Gastrocnemius medialis (tissue), 4 donors: ENCODE measurements at places on chromosomes 11 and 22. TPM values are rescaled to one million over a fixed set of nuclear protein-coding genes. Genes with fewer than 3 reads are reported as not detected.

GRCh38 chr11:120925944-120926343 is 98.0 kb upstream of the TBCEL start:
- H3K4me1 ChIP-seq = no peaks in the 10 kb centered on the region
- no peaks in the 10 kb centered on the region for H3K36me3 ChIP-seq
- H3K4me3 ChIP-seq = no peak overlapping the region
- H3K27ac ChIP-seq = no peak overlapping the region
- no peaks in the 10 kb centered on the region for H3K27me3 ChIP-seq

DNA sequence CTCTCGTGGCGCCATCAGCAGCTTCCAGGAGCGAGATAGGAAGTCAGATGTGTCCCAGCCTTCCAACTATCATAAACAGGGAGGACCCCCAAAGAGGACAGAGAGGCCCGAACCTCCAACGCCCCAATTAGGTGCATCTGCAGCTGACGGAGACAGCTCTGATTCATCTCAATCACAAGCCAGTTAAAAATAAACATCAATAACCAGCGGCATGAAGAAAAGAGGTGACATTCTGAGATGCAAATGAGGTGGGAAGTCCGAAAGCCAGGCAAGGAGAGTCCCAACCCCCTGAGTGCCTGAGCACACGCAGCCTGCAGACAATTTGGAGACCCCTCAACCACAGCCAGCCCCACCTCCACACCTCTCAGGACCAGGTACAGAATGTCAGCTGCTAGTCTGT is 28.1 kb upstream of the IGSF9B start:
- no peaks in the 10 kb centered on the region for H3K4me1 ChIP-seq
- no peaks in the 10 kb centered on the region for H3K36me3 ChIP-seq
- no peak overlapping the region for H3K27ac ChIP-seq
- H3K4me3 ChIP-seq = no peak overlapping the region
- no peaks in the 10 kb centered on the region for H3K27me3 ChIP-seq
- DNase-seq = no peak

- H3K4me3 ChIP-seq = no peak overlapping the region
- H3K27me3 ChIP-seq = no peaks in the 10 kb centered on the region
- H3K36me3 ChIP-seq = no peaks in the 10 kb centered on the region
- H3K4me1 ChIP-seq = peaks cover 19% of the 10 kb centered on the region
- DNase-seq = peak; percentile 26
- peak overlapping the region; percentile 73 for H3K27ac ChIP-seq
These were observed 26.4 kb upstream of the OAF start for GRCh38 chr11:120184371-120184945.

DNA sequence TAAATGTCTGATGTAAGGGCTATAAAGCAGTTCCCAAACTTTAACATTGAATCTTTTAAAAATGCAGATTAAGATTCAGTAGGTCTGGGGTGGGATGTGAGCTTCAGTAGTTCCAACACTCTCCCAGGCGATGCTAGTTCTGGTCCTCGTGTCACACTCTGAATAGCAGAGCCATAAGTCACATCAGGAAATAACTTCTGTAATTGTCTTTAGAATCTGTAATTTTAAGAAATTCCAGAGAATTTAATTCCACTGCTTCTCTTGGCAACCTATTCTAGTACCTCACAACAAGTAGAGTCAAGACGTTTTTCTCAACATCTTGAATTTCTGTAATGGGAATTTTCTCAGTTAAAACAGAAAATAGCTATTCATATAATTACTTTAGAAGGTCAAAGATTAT is 223.1 kb downstream of the TMEM135 start:
- no peak for DNase-seq
- no peaks in the 10 kb centered on the region for H3K27me3 ChIP-seq
- no peaks in the 10 kb centered on the region for H3K4me1 ChIP-seq
- no peaks in the 10 kb centered on the region for H3K36me3 ChIP-seq
- no peak overlapping the region for H3K27ac ChIP-seq

DNA sequence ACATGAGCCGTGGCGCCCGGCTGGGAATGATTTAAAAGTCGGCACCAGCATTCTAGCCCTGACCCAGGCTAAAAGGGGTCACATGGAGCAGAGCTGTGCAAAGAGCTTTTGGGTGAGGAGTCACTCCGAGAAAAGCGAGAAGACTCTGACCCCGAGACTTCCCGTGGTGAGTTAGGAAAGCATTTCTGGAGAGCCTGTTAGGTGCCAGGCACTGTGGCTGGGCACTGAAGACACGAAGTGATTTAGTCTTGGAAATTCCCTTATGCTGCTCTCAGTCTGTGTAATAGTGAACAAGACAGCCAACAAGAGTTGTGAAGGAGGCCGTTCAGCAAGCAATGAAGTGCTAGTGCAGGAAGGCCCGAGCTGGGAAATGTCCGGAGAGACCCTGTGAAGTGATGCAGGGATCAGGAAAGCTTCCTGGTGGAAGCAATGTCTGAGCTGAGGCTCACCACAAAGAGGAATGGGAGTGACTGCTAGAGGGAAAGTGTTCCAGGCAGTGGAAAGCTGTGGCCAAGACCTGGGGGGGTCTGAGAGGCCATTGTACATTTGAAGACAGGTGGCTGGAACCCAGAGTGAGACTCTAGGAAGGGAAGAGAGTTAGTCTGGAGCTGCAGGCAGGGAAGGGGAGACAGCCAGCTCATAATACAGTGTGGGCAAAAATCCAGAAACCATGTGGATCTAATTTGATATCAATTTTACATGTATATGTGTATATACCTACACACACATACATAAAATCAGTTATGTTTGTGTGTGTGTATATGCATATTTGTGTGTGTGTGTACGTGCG is 31.6 kb downstream of the MARK2 start:
- peak overlapping the region; percentile 49 for H3K27ac ChIP-seq
- H3K27me3 ChIP-seq = no peaks in the 10 kb centered on the region
- peaks cover 59% of the 10 kb centered on the region for H3K4me1 ChIP-seq
- no peak overlapping the region for H3K4me3 ChIP-seq

GRCh38 chr11:78127403-78127802 is 12.0 kb downstream of the ALG8 start:
- no peak overlapping the region for H3K4me3 ChIP-seq
- no peaks in the 10 kb centered on the region for H3K36me3 ChIP-seq
- H3K27ac ChIP-seq = no peak overlapping the region

GRCh38 chr11:11691296-11692151 is 69.7 kb upstream of the GALNT18 start:
- no peaks in the 10 kb centered on the region for H3K27me3 ChIP-seq
- H3K27ac ChIP-seq = no peak overlapping the region
- no peaks in the 10 kb centered on the region for H3K36me3 ChIP-seq
- no peak for DNase-seq
- no peaks in the 10 kb centered on the region for H3K4me1 ChIP-seq

Gene GRAP2
- total RNA-seq = 0.97 TPM
